ENCODE measurements at places on chromosomes 6 and 20.

DNA sequence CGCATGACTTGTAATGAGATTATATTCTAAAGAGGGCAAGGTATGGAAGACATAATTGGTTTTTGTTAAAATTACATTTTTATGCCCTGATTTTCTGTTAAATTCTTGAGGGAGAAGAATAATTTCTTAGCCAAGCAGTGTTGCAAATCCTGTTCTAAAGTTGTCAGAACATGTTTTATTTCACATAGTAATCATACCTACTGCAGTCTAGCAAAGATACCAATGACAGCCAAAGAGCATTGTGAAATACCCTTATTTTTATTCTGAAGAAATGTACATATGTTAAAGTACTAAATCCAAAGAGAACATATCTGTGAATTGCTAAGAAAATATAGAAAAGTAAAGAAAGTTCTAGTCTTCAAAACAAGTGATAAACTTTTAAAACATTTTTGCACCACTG is 39.6 kb upstream of the SMIM8 start:
- no peak for DNase-seq

- no peak for DNase-seq
These were observed 7.5 kb upstream of the OOEP start for GRCh38 chr6:73377225-73377624.

DNA sequence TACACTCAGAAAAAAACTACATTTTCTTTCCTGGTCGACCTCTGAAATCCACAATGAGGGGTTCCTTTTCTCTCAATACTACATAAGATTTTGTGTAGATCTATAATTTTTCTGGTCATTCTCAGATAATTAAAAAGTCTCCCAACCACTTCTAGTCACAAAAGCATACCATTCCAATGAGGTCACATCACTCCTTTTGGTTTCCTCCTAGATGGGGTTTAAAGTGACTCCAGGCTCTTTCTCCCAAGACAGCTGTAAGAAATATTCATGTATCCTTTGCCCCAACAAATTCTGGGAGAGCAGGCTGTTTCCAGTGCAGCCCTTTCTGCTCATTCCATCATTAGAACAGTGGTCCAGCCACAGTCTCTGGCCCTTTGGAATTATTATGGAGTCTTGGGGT is 43.1 kb upstream of the BEND6 start:
- DNase-seq: no peak

DNA sequence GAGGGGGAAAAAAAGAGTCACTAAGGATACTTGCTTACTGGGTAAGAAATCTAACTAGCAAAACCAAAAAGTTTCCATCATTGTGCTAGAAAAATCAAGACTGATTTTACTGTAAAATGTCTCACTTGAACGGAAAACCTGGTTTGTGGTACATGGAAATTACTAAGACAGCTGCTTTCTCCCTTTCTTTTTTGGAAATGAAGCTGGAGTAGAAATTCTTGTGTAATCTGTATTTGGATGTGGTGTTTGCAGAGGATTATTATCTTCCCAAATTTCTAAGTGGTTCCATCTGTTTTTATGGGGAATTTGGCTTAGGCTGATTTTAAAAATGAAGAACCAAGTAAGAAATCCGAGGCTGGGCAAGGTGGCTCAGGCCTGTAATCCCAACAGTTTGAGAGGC is 20.4 kb downstream of the EPB41L2 start:
- no peak for DNase-seq

DNA sequence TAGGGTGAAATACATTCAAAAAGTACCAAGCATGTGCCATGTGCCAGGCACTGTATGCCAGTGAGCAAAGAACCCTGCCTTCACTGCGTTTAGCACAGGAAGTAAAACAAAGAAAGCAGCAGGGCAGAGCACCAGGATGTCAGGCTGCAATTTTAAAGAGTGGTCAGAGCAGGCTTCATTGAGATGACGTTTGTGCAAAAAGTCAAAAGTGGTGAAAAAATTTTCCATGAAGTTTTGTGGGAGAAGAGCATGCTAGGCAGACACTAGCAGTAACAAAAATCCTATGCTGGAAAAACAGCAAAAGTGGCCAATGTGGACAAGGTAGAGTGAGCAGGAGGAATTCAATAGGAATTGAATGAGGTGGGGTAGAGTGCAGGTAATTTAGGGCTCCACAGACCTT is 31.3 kb downstream of the AKIRIN2 start:
- no peak for DNase-seq

DNA sequence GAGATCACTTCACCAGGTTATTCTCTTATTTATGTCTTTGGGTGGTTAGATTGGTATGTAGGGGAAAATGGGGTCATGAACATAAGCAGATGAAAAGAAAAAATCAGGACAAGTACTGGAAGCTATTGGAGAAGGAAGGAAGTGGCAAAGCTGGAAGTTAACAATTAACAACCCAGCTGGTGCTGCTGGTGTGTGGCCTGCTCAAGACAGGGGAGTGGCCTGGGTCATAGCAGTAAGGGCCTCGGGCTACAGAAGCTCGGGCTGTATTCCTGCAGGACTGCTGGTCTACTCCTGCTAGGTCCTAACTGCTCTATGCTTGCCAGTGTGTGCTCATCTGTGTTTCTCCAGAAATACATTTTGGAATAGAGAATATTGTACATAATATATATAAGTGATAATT is 19.6 kb downstream of the MYLIP start:
- DNase-seq: no peak

DNA sequence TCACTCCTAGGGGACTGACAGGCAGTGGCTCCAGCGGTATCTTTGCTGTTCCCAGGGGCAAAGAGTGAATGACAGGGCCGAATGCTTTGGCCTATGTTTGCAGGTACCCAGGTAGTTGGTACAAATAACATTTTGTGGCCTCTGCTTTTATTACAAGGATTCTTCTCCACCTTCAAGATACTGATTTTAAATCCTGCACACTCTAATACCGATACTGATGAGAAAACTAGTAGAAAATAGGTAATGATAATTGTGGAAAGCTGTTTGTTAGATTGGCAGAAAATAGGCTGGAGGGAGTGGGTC is 772 bp downstream of the HINT3 start:
- DNase-seq: no peak

DNA sequence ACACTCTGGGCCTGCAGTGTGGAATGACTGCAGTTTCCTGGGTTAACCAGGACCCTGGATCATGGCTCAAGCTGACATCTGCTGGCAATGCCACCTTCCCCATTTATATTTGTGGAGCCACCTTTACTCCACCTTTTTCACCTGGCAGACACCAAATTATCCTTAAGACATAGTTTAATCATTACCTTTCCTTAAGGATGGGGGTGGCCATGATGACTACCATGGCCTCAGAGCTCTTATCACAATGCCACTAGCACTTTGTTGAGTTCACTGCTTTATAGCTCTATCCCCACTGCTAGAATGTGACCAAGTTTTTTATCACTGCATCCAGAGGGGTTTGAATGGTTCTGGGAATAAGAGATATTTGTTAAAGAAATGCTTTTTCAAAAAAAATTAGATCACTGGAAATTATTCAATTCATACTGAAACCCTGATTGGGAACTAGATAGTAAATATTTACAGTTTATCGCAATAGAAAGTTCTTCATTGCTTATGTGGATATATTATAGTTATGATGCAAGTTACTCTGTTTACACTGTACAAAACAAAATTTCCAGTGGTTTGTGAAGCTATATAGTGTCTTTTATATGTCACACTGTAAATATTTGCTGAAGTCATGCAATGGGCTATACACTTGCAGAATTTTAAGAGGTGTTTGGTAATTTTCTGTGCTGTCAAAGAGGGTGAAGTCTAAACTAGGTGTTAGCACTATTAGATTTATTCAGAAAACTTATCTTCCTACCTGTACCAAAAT is 37.3 kb upstream of the IFNGR1 start:
- DNase-seq: no peak

GRCh38 chr6:95216555-95216954 is 360.8 kb upstream of the MANEA start:
- no peak for DNase-seq

DNA sequence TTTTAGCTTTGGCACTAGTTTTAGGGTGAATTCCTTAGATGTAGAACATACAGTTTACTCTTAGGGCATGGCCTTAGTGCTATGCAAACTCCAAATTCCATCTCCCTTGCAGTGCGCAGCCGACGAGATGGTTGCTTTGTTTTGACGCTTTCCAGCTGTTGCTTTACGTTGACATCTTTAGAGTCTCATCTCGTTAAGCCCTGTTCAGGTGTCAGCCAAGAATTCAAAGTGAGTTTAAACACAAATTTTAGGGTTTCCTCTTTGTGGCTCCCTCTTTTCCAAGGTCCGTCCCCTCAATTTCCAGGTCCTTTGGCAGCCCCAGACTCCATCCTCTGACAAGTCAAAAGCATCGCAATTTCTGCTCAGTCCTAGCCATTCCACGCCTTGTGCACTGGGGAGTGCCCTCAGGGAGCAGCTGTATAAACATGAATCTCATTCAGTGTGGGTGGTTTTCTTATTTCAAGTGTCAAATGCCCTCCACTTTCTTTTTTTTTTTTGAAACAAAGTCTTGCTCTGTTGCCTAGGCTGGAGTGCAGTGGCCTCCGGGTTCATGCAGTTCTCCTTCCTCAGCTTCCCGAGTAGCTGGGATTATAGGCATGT is 14.1 kb upstream of the MAK start:
- no peak for DNase-seq

GRCh38 chr6:99603421-99604165 is 3.0 kb upstream of the PRDM13 start:
- no peak for DNase-seq

DNA sequence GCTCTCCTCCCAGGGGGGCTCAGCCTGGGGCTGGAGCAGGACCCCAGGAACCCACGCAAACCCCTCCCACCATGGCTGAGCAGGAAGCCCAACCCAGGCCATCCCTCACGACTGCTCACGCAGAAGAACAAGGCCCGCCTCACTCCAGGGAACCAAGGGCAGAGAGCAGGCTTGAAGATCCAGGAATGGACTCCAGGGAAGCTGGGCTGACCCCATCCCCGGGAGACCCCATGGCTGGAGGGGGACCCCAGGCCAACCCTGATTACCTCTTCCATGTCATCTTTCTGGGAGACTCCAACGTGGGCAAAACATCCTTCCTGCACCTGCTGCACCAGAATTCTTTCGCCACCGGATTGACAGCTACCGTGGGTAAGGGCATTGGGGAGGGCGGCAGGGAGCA is 24.7 kb downstream of the RAB44 start:
- no peak for DNase-seq

GRCh38 chr6:111723412-111723970 is 117.8 kb upstream of the TRAF3IP2 start:
- DNase-seq: no peak

GRCh38 chr6:168915242-168915641 is 338.4 kb downstream of the THBS2 start:
- no peak for DNase-seq

DNA sequence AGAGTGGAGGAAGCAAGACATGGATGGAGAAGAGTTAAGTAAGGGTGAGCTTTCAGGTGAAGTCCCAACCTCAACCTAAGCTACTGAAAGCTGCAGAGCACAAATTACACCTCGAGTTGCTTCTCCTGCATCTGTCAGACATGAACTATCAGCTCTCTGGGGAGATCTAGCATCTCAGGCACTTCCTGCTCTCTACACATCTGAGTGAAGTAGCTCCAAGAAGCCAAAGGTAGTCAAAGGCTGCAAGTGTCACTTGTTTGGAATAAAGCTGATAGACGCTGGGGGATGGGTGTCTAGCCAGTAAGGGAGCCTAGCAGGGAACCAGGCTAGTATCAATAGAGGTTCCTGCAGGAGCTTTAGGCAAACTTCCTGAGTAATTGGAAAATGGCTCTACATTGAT is 228.0 kb downstream of the PLCB1 start:
- no peak for DNase-seq

- no peak for DNase-seq
These were observed 45.0 kb downstream of the SULF2 start for GRCh38 chr20:47740121-47740861.

DNA sequence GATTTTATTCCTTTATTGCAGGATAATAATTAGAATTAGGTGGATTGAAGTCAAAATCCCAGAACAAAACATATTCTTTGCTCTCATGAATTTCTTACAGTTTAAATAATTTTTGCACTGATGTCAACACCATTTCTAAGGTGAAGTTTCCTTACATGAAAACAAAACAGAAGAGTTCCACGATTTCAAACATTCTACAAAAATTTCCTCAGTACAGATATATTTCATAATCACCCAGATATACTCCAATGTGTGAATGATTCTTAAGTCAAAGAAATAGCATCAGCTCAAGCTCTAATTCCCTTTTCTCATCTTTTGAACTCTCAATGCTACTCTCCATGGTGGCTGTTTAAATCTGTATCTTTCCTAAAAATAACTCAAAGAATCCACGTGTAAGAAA is 39.5 kb upstream of the THBS2 start:
- no peak for DNase-seq

DNA sequence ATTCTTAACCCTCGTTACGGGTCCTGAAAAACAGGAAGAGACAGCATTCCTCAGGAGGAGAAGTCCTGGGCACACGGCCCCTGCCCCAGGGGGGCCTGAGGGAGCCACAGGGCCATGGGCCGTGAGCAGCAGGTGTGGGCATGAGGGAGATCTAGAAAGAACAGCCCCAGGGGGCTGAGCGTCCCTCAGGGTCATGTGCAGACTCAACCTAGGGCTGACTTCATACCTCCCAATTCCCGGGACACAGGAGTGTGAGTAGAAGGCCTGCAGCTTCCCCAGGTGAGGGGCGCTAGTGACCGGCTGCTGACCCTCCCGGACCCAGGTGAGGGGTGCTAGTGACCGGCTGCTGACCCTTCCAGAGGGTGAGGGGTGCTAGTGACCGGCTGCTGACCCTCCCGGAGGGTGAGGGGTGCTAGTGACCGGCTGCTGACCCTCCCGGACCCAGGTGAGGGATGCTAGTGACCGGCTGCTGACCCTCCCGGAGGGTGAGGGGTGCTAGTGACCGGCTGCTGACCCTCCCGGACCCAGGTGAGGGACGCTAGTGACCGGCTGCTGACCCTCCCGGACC is 35.1 kb downstream of the FRMD1 start:
- no peak for DNase-seq

GRCh38 chr6:38847497-38847896 is 132.4 kb downstream of the DNAH8 start:
- DNase-seq: no peak

DNA sequence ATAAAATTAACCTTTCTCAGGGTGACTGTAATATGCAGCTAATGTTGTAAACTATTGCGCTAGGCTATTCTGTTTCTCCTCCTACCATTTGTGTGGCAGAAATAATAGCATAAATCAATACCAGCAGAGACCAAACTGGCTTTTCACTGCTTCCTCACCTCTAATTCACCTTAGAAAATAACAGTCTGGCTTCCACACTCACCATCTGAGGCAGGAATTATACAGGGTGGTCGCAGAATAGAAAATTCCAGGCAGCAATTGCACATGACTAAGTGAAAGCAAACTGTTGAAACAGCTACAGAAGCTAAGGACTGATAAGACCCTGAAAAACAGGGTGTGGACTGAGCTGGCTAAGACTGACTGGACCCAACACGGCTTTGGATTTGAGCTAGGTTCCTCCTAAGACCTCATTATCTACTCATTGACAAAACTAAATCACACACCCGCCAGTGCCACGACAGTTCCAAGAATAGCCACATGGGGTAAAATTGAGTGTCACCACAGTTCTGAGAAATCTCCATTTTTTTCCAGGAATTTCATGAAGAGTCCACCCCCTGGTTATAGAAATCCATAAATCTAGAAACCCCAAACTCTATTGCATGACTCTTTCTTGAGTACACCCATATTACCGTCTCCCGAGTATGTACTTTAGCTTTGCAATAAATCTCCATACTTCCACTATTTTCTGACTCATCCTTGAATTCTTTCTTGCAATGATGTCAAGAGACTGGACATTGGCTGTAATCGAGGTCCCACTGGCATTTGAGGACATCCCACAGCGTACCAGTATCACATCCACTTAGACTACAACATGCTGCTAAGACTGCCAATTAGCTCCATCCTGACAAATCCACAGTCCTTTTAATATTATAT is 60.9 kb upstream of the KCNQ5 start:
- no peak for DNase-seq

Measured in NCI-H446 (cell line).